LHCN-M2 (cell line): ENCODE measurements at places on chromosomes 4 and X. TPM values are rescaled to one million over a fixed set of nuclear protein-coding genes. Genes with fewer than 3 reads are reported as not detected.
A peak's percentile ranks its signal among the peaks of the same experiment; 100 is the strongest.

- no peak for DNase-seq
Measured at GRCh38 chr4:100379583-100380105, 138.2 kb downstream of the EMCN start.

GRCh38 chr4:152073351-152074087 lies 312.7 kb upstream of the GATB start:
- peak; percentile 8 for DNase-seq

GRCh38 chrX:39733745-39734144 lies 364.0 kb downstream of the BCOR start:
- no peak for DNase-seq

DNA sequence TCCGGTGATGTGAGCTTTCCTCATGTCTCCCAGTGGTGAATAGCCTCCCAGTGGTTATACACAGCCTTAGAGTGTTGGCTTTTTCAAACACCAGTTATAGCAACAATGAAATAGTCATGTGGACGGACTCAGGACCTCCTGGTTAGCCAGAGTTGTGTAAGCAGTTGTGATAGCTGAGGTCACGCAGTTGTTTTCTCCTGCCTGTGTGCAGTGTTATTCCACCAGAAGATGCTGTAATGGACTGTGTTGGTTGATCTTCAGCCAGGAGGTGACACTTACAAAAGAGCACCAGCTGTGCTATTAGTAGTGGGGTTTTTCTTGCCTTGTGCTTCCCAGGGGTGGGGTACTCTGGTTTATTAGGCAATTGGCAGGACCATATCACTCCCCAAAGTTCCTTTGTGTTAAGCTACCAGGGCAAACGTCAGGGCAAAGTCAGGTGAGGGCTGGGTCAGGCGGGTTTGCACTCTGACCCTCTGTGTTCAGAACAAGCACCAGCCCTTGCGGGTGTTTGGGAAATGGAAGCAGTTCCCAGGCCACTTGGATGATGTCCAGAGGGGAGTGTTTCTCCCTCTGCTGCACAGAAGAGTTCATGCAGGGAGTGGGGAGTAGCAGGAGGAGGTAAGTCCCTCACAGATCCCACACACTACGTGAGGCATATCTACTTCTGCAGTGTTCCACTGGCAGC lies 252.6 kb downstream of the TMEM47 start:
- DNase-seq = peak; percentile 47

HELQ gene
- 9.4 and 14.5 TPM in 2 replicates for total RNA-seq

SMIM10L2A gene
- total RNA-seq = 0.11 TPM in 1 of 2 replicates, not detected in the other
